Pancreas (tissue), 10 donors: ENCODE measurements at places on chromosomes 5 and 9. TPM values are rescaled to one million over a fixed set of nuclear protein-coding genes. Genes with fewer than 3 reads are reported as not detected.

Gene RLN2
- total RNA-seq: 0.26 TPM

Gene CCL28
- total RNA-seq: 17.3 TPM

DNA sequence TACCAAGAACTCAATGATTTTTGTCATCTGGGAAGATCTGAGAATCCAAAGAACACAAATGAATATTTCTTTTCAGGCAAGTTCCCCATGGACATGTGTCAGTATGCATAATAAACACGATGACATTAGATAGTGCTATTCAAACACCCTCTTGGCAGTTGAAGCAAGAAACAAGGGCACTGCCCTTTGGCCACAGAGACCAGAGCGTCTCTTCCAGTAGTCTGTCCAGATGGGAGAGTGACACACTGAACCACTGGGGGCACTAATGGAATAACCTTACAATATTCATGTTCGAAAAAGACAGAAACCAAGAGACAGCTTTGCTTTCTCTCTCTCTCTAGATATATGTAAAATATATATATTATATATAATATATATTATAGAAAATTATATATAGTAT, 301.9 kb downstream of the CTNND2 start:
- H3K4me3 ChIP-seq: no peak overlapping the region
- peaks cover 6% of the 10 kb centered on the region for H3K4me1 ChIP-seq

DNA sequence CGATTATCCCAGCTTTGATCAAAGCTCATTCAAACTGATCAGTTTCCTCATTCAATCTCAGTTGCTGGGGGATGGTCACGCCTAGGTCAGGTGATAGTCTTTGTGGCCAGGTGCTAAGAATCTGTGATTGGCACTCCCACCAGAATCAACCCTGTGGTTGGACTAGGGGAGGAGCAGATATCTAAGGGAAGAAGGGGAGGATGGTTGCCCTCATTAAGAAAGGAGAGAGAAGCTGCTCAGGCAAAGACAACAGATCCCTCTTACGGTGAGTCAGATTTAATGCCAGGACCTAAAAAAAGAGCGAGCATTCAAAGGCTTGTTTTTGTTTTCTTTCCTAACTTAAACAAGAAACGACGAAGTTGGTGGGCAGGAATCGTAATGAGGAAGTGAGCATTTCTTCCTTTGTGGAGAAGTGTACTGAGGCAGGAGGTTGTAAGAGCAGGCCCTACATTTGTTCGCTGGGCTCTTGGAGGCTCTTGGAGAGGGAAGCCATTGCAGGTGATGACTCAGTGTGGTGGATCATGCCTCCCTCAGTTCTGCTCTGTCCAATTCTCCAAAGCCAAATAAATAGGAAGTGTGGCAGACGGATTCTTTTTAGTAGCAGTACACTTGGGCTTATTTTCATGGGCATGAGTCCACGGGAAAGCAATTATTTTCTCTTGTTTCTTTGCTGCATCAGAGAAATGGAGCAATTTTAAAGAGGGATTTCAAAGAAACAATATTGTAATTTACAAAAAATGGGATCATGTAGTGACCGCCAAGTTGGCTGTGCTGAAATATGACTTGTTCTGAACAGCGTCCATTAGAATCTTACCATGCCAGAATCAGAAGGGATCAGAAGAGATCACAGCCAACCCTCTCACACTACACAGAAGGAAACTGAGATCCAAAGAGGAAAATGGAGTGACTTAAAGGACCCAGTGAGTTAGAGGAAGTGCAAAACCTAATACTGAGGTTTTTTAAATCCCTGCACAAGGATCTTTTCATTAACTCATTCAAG, 18.7 kb upstream of the TGFBR1 start:
- H3K4me1 ChIP-seq: no peaks in the 10 kb centered on the region
- H3K27me3 ChIP-seq: no peaks in the 10 kb centered on the region
- no peak overlapping the region for H3K4me3 ChIP-seq
- DNase-seq: no peak

GRCh38 chr9:100206899-100207298, 107.9 kb downstream of the INVS start:
- no peaks in the 10 kb centered on the region for H3K4me1 ChIP-seq
- no peak for DNase-seq
- H3K4me3 ChIP-seq: no peak overlapping the region
- no peaks in the 10 kb centered on the region for H3K27me3 ChIP-seq
- H3K27ac ChIP-seq: no peak overlapping the region

GRCh38 chr5:128252196-128252595, 168.6 kb downstream of the SLC12A2 start:
- DNase-seq: no peak
- no peak overlapping the region for H3K27ac ChIP-seq
- H3K36me3 ChIP-seq: no peaks in the 10 kb centered on the region
- H3K27me3 ChIP-seq: no peaks in the 10 kb centered on the region
- H3K4me3 ChIP-seq: no peak overlapping the region

GRCh38 chr5:1176473-1177391, 24.7 kb upstream of the SLC6A19 start:
- H3K4me3 ChIP-seq: no peak overlapping the region
- H3K4me1 ChIP-seq: peaks cover 10% of the 10 kb centered on the region
- H3K36me3 ChIP-seq: no peaks in the 10 kb centered on the region
- no peaks in the 10 kb centered on the region for H3K27me3 ChIP-seq
- DNase-seq: no peak

GRCh38 chr5:111931655-111932054, 174.7 kb upstream of the NREP start:
- H3K4me3 ChIP-seq: no peak overlapping the region
- no peaks in the 10 kb centered on the region for H3K4me1 ChIP-seq
- no peaks in the 10 kb centered on the region for H3K36me3 ChIP-seq
- no peak overlapping the region for H3K27ac ChIP-seq

DNA sequence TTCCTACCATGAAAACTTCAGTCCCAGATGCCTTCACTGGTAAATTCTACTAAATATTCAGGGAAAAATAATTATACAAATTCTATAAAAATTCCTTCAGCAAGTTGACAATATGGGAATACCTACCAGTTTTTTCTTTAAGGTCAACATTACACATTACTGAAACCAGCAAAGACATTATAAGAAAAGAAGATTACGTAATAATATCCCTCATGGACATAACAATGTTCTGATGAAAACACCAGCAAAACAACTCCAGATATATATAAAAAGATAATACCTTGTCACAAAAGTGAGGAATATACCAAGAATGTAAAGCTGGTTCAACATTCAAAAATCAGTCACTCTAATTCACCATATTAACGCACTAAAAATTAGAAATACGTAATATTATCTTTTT, 507.9 kb downstream of the DMRTA1 start:
- no peak overlapping the region for H3K4me3 ChIP-seq
- no peak for DNase-seq
- no peaks in the 10 kb centered on the region for H3K4me1 ChIP-seq
- no peaks in the 10 kb centered on the region for H3K36me3 ChIP-seq

DNA sequence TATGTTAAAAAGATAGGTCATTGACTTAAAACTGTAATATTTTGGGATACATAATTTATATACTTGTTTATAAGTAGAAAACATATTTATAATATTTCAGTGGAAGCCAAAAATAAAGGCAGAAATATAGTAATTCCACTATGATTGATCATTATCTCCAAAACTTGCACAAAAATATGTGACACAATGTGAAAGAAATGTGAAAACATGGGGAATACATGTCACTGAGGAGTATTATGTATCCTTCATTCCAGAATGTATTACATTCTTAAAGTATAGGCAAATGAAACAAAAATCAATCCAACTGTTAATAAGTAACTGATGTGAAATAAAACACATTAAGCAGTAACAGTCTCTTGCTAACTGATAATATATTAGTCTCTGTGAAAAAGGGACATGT, 236.7 kb downstream of the CDH18 start:
- no peaks in the 10 kb centered on the region for H3K4me1 ChIP-seq
- no peak overlapping the region for H3K4me3 ChIP-seq
- no peak overlapping the region for H3K27ac ChIP-seq
- no peaks in the 10 kb centered on the region for H3K36me3 ChIP-seq
- no peak for DNase-seq

DNA sequence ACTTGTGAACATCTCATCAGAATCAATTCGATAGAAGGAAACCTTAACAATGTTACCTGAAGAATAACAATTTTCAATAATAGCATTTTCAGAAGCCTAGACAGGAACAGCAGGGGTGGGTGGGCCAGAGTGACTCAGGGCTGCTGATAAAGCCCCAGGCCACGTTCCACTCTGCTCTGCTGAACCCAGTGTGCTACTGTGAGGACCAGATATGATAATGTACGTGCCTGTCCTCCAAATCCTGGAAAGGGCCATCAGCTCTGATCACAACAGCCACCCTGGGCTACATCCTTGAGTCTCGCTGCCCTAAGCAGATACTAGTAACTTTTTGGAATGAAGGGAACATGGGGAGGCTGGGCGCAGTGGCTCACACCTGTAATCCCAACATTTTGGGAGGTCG, 91.3 kb downstream of the PRRT1B start:
- H3K27ac ChIP-seq: no peak overlapping the region
- peaks cover 23% of the 10 kb centered on the region for H3K4me1 ChIP-seq
- DNase-seq: no peak
- no peaks in the 10 kb centered on the region for H3K27me3 ChIP-seq

GRCh38 chr5:17806818-17807468, 172.7 kb downstream of the TAF11L14 start:
- no peaks in the 10 kb centered on the region for H3K36me3 ChIP-seq
- no peaks in the 10 kb centered on the region for H3K27me3 ChIP-seq
- no peak overlapping the region for H3K27ac ChIP-seq

DNA sequence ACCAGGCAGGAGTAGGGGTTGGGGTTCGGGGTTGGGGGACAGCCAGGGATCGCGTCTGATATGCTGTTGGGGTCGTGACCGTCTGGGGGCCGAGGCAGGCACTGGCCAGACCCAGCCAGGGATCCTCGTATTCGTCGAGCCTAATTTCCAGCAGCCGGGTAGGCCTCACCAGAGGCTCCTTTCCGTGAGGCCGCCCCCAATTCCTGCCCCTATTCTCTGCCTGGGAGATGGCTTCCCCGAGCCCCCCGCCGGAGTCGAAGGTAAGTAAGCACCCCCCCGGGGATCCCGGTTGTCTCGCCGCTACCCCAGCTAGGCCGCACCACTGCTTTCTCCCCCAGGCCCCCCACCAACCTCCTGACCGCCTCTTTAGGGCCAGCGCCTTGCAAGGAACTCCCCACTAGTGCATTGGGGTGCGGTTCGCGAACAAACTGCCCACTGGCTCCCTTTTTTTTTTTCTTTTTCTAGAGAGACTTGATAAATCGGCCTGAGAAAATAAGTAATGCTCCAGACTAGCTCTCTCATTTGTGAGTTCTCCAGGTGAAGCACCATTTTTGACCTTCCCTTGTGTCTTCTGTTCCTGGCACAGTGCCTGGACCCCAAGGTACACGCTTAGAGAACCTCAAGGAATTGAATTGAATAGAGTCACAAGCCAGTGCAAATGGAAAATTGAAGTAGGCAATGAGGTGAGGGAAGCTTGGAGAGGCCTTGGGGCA, 435 bp downstream of the ZNF189 start:
- peak; percentile 86 for DNase-seq
- peak overlapping the region; percentile 69 for H3K27ac ChIP-seq
- peaks cover 15% of the 10 kb centered on the region for H3K4me1 ChIP-seq
- H3K4me3 ChIP-seq: peak overlapping the region; percentile 73

DNA sequence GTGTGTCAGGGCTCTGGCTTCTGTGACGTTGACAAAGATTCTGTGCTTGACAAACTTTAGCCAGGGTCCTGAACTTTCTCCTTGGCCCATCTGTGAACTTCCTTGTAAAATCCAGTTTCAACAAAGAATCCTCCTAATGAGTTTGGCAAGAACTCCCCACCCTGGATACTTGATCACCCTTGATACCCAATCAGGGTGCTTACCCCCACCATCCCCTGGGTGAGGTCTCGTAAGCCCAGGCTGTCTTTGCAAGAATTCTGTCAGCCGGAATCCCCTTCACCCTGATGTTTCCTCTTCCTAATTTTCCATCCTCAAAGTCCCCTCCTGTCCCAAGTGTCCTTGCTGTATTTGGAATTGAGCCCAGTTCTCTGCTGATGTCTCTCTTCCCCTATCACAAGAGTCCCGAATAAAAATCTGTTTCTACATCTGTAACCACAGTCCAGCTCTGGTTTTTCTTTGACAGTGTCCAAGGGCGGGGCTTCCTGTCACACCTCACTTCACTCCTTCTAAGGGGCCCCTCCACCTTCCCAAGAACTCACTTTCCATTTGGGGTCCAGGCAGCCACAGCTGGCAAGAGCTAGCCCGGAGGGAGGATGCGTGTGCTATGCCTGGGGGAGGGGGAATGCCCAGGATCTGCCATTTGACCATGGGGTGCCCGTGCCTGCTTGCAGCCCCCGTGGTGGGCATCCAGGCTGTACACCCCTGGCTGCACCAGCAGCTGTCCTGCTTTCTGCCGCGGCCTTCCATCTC, 2.7 kb upstream of the CARD19 start:
- no peaks in the 10 kb centered on the region for H3K27me3 ChIP-seq
- no peak overlapping the region for H3K27ac ChIP-seq
- no peak overlapping the region for H3K4me3 ChIP-seq
- peaks cover 17% of the 10 kb centered on the region for H3K4me1 ChIP-seq
- peak; percentile 44 for DNase-seq
- no peaks in the 10 kb centered on the region for H3K36me3 ChIP-seq

- no peaks in the 10 kb centered on the region for H3K36me3 ChIP-seq
- H3K27me3 ChIP-seq: no peaks in the 10 kb centered on the region
- DNase-seq: no peak
- no peak overlapping the region for H3K27ac ChIP-seq
Observed at GRCh38 chr5:14183187-14183939, 40.2 kb downstream of the TRIO start.
